ENCODE measurements at places on chromosomes 7 and 10.

DNA sequence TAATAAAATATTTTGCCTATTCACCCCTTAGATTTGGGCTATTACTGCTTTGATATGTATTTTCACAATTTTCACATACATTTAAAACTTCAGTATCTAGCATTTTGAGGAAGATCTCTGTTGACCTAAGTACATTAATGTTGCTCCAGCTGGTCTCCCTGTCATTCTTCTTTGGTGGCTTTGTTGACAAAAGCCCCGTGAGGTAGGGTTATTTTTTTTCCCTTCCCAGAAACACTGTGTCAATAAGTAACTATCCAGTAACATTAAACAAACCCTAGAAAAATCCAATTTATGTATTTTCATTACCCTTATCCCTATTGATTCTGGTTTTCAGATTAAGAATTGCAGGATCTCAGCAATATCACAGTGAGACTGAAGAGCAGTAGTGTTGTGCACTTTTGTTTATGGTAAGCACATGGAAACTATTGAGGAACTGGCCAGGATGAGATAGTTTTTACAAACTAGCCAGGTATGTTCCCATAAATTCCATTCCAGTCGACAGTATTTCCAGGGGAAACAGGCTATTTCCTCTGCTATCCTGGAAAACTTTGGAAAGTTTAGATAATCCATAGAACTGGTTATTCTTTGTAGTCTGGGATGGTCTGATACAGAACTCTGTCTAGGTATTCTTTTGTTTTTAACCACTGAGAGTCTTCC is 198.2 kb downstream of the PON1 start:
- no peak for DNase-seq

GRCh38 chr7:100053215-100053614 is 3.6 kb downstream of the ZSCAN21 start:
- DNase-seq: peak; percentile 1

GRCh38 chr10:32959006-32959920 is 1.2 kb upstream of the ITGB1 start:
- no peak for DNase-seq

GRCh38 chr10:129055225-129055624 is 411.8 kb upstream of the MGMT start:
- DNase-seq: no peak

DNA sequence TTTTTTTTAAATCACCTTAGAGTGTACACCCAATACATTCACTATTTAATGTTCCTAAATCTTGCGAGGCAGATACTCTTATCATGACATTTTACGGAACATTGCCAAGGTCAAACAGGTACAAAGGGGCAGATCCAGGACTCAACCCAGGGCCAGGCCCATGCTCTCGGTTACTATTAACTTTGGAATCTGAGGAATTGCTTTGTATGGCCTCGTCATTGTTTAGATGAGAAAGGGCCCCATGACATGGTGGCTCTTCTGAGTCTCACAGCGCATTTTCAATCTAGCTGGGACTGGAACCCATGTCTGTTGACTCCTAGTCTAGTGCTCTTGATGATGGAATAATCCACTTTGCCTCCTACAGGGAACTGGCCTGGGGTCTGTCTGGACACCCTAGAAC is 59.1 kb downstream of the GATA3 start:
- no peak for DNase-seq

DNA sequence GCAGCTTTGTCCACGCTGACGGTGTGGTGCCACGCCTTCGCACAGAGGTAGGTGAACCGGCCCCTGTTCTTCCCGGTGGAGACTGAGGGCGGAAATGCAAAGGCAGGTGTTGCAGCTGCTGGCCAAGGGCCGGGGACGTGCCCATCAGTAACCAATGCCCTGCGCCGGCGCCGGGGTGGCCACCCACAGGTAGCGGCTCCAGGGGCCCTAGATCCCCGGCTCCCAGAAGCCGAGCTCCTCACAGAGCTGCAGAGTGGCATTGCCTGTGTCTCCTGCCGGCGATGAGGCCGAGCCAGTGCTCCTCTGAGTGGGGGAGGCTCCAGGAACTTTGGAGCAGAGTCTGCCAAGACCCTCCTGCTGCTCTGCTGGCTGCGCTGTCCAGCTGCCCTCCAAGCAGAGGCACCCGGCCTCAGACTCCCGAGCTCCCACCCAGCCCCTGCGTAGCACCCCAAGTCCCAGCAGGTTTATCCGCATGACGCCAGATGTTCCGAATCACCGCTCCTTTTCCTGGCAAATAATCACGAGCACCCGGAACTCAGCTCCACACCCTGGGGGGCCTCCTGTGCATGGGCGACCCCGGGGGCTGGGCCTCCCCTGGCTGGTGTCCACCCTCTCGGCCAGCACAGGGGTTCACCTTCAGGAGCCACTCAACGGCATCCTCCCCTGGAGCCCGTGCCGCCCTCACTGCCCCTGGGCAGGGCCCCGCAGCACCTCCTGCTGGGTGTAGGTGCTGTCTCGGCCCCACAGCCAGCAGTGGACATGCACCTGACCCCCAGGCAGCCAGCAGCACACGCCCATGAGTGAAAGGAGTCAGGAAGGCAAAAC is 22.1 kb downstream of the CFAP46 start:
- no peak for DNase-seq

- no peak for DNase-seq
Measured at GRCh38 chr10:70757856-70758255, 27.3 kb downstream of the TBATA start.

- no peak for DNase-seq
Measured at GRCh38 chr10:71564194-71564820, 155.3 kb downstream of the C10orf105 start.

GRCh38 chr7:94182066-94182465 is 177.9 kb upstream of the BET1 start:
- DNase-seq: no peak

DNA sequence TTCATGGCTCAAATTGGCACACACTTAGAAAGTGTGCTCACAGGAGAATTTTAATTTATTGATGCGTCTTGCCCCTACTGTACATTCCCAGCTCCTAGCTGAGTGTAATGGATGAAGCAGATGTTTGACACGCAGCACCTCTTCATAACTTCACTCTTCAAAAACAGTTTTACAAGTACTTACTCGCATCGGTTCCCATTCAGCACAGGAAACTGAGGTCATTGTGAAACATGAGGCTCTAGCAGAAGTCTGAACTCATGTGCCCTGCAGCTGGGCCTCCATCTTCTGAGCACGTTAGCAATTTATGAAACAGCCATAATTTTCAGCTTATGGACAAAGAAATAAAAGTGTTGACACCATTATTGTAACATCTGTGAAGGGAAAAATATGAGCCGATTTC is 558.9 kb upstream of the MGMT start:
- no peak for DNase-seq

GRCh38 chr7:50422858-50423257 is 27.3 kb downstream of the FIGNL1 start:
- DNase-seq: no peak
